ENCODE measurements at places on chromosomes 2 and 18. TPM values are rescaled to one million over a fixed set of nuclear protein-coding genes. Genes with fewer than 3 reads are reported as not detected.

- no peak overlapping the region for H3K4me3 ChIP-seq
- no peak for DNase-seq
- no peaks in the 10 kb centered on the region for H3K4me1 ChIP-seq
- peak overlapping the region; percentile 70 for H3K27ac ChIP-seq
Observed at GRCh38 chr2:47077442-47078117, 77.5 kb downstream of the STPG4 start.

GRCh38 chr2:26696351-26696816, 3.9 kb downstream of the KCNK3 start:
- no peaks in the 10 kb centered on the region for H3K36me3 ChIP-seq
- no peak overlapping the region for H3K27ac ChIP-seq
- no peaks in the 10 kb centered on the region for H3K4me1 ChIP-seq
- peaks cover 66% of the 10 kb centered on the region for H3K27me3 ChIP-seq
- DNase-seq: no peak

The OXER1 gene
- total RNA-seq: 1.0 TPM

- no peak for DNase-seq
- peaks cover 4% of the 10 kb centered on the region for H3K4me1 ChIP-seq
- H3K4me3 ChIP-seq: no peak overlapping the region
- H3K36me3 ChIP-seq: no peaks in the 10 kb centered on the region
Observed at GRCh38 chr2:105795575-105795934, 50.8 kb downstream of the NCK2 start.

GRCh38 chr2:209426432-209426831, 2.6 kb downstream of the MAP2 start:
- DNase-seq: peak; percentile 34
- H3K4me1 ChIP-seq: no peaks in the 10 kb centered on the region
- H3K4me3 ChIP-seq: no peak overlapping the region
- H3K27me3 ChIP-seq: no peaks in the 10 kb centered on the region
- no peaks in the 10 kb centered on the region for H3K36me3 ChIP-seq

- H3K36me3 ChIP-seq: no peaks in the 10 kb centered on the region
- DNase-seq: peak; percentile 59
- peaks cover 6% of the 10 kb centered on the region for H3K4me1 ChIP-seq
- H3K4me3 ChIP-seq: no peak overlapping the region
- H3K27ac ChIP-seq: no peak overlapping the region
Observed at GRCh38 chr2:226215902-226216503, 583.6 kb downstream of the IRS1 start.

The BZW1 gene
- 326 TPM for total RNA-seq

The CYP27C1 gene
- total RNA-seq: 0.29 TPM

DNA sequence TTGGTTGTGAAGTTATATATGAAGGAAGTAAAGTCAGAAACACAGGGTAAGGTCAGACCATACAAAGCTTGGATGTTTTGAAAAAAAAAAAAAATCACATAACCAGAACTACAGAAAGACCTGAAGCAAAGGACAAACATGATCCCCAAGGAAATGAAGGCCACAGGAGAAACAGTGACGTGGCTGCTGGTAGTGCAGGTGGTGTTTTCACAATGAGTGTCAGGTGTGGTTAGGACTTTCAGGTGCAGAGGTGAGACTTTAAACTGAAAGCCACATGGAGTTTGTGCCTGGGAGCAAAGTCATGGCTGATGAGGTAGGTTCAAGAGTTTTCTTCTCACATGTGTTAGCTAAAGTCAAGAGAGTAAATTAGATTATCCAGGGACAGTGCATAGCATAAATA, 270.7 kb downstream of the PIEZO2 start:
- DNase-seq: no peak
- no peaks in the 10 kb centered on the region for H3K36me3 ChIP-seq
- no peak overlapping the region for H3K27ac ChIP-seq

GRCh38 chr18:37534627-37535026, 31.0 kb downstream of the CELF4 start:
- no peak overlapping the region for H3K4me3 ChIP-seq
- H3K27ac ChIP-seq: no peak overlapping the region
- H3K36me3 ChIP-seq: no peaks in the 10 kb centered on the region

DNA sequence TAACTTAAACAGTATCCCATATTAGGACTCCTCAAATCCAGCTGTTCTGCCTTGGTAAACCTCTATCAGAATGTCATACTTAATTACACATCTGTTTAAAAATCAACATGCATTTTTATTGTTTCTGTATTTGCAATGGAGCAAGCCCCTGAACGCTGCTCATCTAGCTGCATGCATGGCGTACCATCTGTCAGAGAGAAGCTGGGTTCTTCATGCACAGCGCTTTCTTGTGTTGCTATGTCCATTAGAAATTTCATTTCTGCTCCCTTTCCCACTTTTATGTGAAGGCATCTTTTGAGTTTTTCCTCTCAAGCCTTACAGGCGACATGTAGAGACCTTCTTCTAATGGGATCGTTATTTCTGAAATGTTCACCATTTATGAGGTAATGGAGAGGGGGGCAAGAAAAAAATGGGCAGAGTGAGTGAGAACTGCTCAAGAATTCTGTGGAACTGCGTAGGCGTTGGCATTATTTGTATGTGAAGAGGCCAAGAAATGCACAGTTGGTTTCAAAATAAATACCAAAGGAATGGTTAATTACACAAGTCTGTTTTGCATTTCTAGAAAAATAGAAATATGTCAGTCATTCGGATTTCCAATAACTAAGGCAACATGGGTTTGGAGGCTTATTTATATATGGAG, 31.6 kb downstream of the INSIG2 start:
- no peaks in the 10 kb centered on the region for H3K36me3 ChIP-seq
- H3K27me3 ChIP-seq: no peaks in the 10 kb centered on the region
- no peak for DNase-seq

The PARD6G gene
- 14.4 TPM for total RNA-seq

GRCh38 chr2:240627736-240628506, 2.6 kb downstream of the GPR35 start:
- H3K27me3 ChIP-seq: no peaks in the 10 kb centered on the region
- H3K27ac ChIP-seq: no peak overlapping the region
- no peak overlapping the region for H3K4me3 ChIP-seq
- H3K36me3 ChIP-seq: no peaks in the 10 kb centered on the region

DNA sequence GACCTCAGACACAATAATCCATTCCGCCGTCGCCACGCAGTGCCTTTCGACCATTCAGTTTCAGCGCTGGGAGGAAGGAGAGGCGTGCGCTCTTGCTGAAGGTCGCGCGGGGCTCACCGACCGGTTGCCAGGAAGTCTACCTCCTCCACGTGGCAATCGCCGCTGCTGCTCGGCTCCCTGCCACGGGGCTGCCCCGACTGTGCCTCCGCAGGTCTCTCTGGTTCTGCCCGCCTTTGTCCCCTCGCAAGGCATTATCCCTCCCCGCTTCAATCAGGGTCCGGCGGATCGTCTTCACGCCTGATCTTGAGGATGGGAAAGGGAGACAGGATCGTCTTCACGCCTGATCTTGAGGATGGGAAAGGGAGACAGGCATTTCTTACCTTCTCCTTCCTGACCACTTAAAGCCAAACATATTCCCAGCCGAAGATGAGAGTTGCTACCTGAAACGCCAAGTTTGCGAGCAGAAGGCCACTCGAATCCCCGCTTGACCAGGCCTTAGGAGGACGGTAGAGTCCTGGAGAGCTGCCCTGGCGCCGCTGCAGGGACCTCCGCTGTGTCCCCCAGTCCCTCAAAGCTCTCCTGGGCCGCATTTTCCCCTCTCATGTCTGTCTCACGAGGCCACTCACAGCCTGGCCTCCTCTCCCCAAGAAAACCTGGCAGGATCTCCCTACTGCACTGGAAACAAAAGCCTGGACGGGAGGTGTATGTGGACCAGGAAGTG, 4.3 kb upstream of the GPR45 start:
- no peaks in the 10 kb centered on the region for H3K36me3 ChIP-seq
- no peaks in the 10 kb centered on the region for H3K4me1 ChIP-seq
- H3K27me3 ChIP-seq: no peaks in the 10 kb centered on the region
- no peak overlapping the region for H3K27ac ChIP-seq
- no peak overlapping the region for H3K4me3 ChIP-seq
- DNase-seq: no peak

GRCh38 chr2:136347981-136348380, 230.0 kb upstream of the CXCR4 start:
- no peaks in the 10 kb centered on the region for H3K27me3 ChIP-seq
- H3K4me3 ChIP-seq: no peak overlapping the region
- no peaks in the 10 kb centered on the region for H3K36me3 ChIP-seq
- H3K27ac ChIP-seq: no peak overlapping the region

The CNDP1 gene
- total RNA-seq: not detected

- no peaks in the 10 kb centered on the region for H3K27me3 ChIP-seq
- no peaks in the 10 kb centered on the region for H3K36me3 ChIP-seq
- no peak overlapping the region for H3K4me3 ChIP-seq
- no peak for DNase-seq
- no peaks in the 10 kb centered on the region for H3K4me1 ChIP-seq
Observed at GRCh38 chr2:222813177-222813843, 47.5 kb upstream of the ACSL3 start.

Measured in breast epithelium (tissue), 4 donors.